ENCODE measurements at places on chromosomes 5 and 9.

DNA sequence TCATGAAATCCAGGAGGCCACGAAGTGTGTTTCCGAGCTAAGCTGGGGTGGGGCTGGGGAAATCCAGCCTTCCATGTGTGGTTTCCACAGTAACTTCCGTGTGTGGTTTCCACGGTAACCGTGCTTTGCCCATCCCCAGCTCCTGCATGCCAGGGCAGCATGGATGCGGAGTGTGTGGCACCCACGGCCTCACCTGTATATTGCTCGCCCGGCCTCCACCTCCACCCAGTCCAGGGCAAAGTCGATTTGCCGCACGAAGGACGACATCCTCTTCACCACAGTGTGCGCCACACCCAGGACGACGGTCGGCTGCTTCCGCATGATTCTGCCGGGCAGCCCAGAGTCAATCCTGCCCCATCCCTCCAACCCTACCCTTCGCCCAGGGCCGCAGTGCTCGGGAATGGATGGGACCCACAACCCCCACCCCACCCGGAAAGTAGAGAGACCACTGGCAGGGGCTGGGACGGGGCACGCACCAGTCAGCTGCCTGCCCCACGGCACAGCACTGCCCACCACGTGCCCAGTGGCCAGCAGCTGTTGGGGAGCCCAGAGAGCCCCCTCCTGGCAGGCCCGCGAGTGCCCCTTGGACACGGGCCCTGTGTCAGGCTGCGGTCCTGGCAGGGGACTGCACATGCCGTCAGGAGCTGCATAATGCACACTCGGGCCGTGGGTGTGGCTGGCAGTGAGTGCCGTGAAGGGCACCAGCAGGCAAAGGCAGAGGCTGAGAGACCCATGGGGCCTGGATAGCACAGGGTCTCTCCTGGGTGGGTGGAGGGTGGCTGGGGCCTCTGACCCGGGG is 39.0 kb upstream of the NSMF start:
- DNase-seq, result no peak

- no peak for DNase-seq
These were observed 76.9 kb downstream of the LIX1 start for GRCh38 chr5:97065475-97065874.

- peak; percentile 86 for DNase-seq
These were observed 140.0 kb downstream of the MUSK start for GRCh38 chr9:110808599-110808980.

DNA sequence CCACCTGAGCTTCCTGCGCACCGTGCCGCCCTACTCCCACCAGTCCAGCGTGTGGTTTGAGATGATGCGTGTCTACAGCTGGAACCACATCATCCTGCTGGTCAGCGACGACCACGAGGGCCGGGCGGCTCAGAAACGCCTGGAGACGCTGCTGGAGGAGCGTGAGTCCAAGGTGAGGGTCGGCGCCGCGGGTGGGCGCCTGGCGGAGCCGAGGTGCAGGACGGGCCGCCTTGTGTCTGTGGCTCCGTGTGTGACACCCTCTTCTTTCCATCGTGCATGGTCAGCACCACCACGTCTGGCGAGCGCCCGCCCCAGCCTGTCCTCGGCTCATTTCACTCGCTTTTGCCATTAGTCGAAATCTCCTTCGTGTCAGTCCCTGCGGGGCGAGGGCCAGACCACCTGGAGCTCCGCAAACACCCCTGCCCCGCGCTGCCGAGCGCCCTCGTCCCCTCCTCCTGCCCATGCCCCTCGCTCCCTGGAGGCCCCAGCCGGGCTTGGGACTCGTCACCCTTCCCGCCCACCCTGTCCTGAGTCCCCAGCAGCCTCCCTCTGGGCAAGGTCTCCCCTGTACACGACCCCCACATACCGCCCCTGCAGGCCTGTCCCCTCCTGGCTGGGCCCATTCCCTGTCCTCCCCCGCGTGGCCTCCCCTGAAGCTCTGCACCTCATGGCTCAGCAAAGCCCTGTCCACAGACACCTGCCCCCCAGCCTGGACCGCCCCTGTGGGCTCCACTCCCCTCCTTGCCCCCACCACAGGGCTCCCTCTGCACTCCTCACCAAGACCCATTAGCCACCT is 7.0 kb downstream of the GRIN1 start:
- no peak for DNase-seq

GRCh38 chr5:38453506-38453905 is 102.9 kb downstream of the LIFR start:
- peak; percentile 91 for DNase-seq

GRCh38 chr9:125418404-125418803 is 156.8 kb downstream of the GAPVD1 start:
- DNase-seq, result no peak

DNA sequence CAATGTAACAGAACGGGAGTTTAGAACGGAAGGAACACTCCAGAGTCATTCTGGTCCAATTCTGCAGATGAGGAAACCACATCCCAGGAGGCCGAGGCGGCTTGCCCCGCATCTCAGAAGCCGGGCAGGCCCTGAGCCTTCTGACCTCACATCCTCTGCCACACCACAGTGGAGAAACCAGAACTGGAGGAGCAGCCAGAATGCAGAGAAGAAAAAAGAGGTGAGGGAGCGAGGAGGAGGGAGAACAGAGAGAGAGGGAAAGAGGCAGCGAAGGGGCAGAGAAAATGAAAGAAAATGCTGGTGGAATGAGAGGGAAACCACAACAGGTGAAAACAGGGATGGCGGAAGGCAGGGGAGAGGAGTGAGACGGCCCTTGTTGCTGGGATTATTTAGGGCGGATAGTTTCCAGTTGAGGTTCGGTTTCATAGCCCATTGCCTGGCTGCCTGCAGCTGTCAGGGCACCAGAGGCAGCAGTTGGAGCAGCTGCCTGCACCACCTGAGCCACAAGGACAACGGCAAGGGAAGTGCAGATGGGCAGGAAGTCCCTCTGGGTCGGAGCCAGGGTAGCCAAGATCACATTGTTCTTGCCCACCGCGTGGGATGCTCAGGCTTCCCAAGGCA is at the start of gene HMHB1:
Gene HMHB1 (plus strand): TSS at position 77 of the 621 bp plus-strand sequence.
- DNase-seq, result no peak

GRCh38 chr5:38431242-38431853 is 125.1 kb downstream of the LIFR start:
- DNase-seq, result no peak

GRCh38 chr5:10678244-10678643 is 82.8 kb downstream of the DAP start:
- DNase-seq, result no peak

DNA sequence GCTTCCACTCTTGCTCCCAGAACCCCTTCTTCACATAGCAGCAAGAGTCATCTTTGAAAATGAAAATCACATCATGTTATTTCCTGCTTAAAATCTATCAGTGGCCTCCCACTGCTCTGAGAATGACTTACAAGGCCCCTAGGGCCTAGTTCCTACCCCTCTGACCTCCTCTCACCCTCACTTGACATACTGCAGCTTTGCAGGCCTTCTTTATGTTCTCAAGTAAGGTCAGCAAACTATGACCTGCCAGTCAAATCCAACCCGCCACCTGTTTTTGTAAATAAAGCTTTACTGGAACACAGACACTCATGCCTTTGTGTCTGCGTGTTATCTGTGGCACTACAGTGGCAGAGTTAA is 185.7 kb downstream of the NR3C1 start:
- no peak for DNase-seq

- no peak for DNase-seq
These were observed 412.5 kb upstream of the CCNG1 start for GRCh38 chr5:163024936-163025335.

- DNase-seq, result peak; percentile 15
These were observed 8.9 kb downstream of the SRP19 start for GRCh38 chr5:112869948-112870347.

- DNase-seq, result no peak
These were observed 33.9 kb downstream of the GNAQ start for GRCh38 chr9:77997611-77998284.

- DNase-seq, result no peak
These were observed 36.7 kb downstream of the MTREX start for GRCh38 chr5:55344392-55344992.

- no peak for DNase-seq
These were observed 102.7 kb downstream of the GALNT10 start for GRCh38 chr5:154293219-154293618.

- DNase-seq, result no peak
These were observed 4.4 kb upstream of the FOXE1 start for GRCh38 chr9:97848480-97849237.

DNA sequence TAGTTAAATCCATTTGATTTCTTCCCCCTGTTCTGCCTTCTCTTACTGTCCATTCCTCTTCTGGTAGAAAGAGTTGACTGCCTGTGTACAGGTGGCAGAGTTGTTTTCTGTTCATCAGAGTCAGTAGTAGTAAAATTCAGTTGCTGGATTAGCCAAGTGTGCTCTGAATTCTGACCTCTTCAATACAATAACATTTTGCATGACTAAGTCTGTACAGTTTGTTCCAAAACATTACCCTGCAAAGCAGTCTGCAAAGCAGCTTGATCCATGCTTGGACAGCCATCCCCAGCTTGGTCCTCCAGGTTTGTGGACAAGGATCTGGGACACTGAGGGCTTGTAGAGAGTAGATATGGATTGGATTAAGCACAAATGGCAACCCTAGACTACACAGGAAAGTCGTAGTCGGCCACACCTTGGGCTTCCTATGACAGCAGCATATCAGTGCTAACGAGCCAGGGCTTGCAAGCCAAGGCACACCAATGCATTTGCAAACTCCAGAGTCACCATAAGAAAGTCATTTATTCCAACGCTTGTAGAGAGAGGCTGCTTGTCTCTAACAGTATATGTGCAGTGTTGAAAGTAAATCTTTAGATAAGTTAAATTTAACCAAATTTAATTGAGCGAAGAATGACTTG is 25.2 kb downstream of the IL12B start:
- DNase-seq, result no peak
